ENCODE measurements at places on chromosomes 1 and 21. TPM values are rescaled to one million over a fixed set of nuclear protein-coding genes. Genes with fewer than 3 reads are reported as not detected.
A peak's percentile ranks its signal among the peaks of the same experiment; 100 is the strongest.

DNA sequence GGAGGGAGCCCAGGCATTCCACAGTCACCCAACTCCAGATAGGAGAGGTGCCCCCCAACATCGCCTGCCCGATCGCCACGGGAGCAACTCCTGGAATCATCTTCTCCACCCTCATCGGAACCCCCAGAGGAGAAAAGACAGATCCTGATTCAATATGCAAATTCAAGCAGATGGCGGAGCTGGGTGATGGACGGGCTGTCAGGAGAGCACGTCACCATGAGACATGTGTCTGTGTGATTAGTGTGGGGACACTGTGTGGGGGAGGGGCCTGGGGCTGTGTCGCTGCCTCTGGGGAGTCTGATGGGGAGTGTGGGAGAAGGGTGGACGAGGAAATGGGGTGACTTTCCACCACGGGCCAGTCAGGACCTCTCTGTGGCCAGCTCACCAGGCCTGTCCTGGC is 90.2 kb upstream of the CSF3R start:
- no peaks in the 10 kb centered on the region for H3K36me3 ChIP-seq
- no peak overlapping the region for H3K4me3 ChIP-seq
- DNase-seq, result peak; percentile 33

DNA sequence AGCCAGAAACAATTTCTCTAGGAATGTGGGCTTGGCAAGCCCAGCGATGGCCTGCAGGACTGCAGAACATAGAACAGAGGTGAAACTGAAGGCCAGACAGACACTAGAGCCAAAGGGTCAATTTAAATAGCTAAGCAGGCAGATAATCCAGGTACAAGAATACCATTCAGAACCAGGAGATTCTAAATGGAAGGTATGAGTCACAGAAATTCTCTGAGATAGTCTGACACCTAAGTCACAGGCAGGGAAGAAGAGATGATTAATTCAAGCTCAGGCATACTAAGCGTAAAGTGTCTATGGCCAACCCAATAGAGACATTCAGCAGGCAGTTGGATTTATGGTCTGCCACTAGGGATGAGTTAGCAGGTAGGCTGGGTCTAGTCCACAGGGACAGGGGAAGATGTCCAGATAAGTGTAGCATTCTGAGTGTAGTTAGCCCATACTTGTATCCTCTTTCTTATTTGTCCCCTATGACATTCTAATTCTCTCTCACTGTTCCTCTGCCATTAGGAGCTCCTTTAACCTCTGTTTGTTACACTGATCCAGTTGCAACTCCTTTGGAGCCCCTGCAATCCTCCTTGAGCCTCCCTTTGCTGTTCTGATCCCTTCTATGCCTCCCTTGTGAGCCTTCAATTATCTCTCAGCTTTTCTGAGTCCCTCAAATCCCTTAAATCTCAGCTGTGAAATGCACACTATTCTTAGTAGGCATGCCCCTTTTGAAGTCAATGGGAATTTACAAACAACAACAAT is 383.8 kb downstream of the LMO4 start:
- H3K36me3 ChIP-seq, result no peaks in the 10 kb centered on the region
- H3K27me3 ChIP-seq, result no peaks in the 10 kb centered on the region
- H3K27ac ChIP-seq, result no peak overlapping the region
- no peak overlapping the region for H3K4me3 ChIP-seq
- no peaks in the 10 kb centered on the region for H3K4me1 ChIP-seq

Gene LORICRIN
- not detected for total RNA-seq

DNA sequence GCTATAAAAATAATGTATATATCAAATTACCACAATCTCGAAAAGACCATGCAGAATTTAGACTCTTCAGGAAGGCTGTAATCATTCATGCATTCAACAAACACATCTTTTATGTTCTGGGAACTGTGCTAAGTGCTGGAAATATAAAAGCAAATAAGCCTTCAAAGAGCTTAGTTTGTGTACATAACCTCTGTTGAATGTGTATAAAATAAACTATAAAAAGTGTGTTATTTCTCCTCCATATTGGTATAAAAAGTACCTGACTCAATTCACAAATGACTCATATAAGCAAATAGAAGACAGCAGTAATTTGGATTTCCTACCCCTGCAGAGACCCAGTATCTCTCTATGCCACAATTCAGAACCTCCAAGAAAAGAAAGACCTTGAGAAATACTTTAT is 36.8 kb downstream of the RAB3GAP2 start:
- H3K36me3 ChIP-seq, result peaks cover 14% of the 10 kb centered on the region
- H3K4me1 ChIP-seq, result peaks cover 5% of the 10 kb centered on the region
- no peak for DNase-seq
- no peaks in the 10 kb centered on the region for H3K27me3 ChIP-seq

Gene ZNF436
- 11.6 TPM for total RNA-seq

GRCh38 chr1:36606641-36607262 is 124.0 kb upstream of the CSF3R start:
- no peak overlapping the region for H3K4me3 ChIP-seq
- H3K4me1 ChIP-seq, result no peaks in the 10 kb centered on the region
- H3K27me3 ChIP-seq, result peaks cover 24% of the 10 kb centered on the region

DNA sequence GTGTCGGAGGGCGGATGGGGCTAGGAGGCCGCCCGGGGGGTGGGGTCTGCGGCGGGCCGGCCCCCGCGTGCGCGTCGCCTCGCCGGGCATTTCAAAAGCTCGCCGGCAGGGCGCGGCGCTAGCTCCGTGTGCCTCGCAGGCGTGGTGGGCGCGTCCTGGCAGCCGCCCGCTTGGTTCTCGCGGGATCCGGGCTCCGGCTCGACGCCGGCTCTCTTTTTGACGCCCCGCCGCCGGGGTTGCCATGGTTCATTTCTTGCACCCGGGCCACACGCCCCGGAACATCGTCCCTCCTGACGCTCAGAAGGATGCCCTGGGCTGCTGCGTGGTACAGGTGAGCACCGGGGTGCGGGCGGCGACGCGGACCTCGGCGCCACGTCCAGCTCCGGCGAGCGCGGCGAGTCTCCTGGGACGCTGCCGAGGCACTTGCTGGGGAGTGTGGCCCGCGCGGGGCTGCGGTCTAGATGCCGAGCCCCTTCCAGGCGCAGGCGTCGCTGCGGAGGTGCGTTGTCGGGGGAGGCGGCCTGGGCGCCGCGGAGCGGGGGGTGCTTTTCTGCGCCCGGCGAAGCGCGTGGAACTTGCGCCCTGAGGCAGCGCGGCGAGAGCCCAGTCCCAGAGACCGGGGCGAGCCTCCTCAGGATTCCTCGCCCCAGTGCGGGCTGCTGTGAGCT is at the start of gene ZYG11A:
Gene ZYG11A, plus strand, starts transcription at position 118 of the 668 bp plus-strand sequence. Its CDS starts 124 bp downstream, at position 242.
- H3K4me1 ChIP-seq, result peaks cover 9% of the 10 kb centered on the region
- H3K27ac ChIP-seq, result no peak within 1 kb of the TSS
- DNase-seq, result peak; percentile 61
- H3K27me3 ChIP-seq, result peaks cover 51% of the 10 kb centered on the region
- no peaks in the 10 kb centered on the region for H3K36me3 ChIP-seq

DNA sequence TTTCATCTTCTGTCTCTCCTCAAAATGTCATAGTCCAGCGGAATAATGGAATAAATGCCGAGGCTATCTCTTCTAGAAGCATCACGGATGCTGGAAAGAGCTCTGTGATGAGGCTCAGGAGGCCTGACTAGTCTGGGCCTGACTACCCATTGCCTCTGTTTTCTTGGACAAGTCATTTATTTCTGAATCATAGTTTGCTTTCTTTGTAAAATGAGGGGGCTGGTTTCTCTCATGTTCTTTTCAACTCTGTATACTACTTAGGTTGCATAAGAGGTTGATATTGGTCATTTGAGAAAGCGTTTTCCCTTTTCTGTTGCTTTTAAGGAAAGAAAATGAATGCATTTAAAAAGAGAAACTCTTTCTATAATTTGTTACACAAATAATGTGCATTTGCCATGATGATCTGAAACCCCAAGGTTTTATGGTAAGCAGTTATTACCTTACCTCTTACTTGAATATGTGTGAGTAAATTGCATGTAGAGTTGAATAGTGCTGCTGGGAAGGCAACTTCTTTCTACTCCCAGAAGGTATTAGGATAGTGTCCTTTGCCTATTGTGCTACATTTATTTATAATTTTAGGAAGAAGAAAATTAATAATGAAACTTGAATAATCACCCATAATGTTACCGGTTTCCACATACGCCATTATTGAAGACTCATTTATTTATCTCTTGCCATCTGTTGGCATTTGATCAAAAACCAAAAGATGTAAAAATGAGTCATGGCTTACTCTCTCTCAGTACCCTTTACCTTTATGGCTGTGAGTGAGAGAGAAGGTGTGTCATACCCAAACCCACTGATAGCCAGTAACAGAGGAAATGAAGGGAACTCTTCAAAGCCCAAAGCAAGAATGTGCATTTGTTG is 179.1 kb downstream of the FASLG start:
- H3K4me3 ChIP-seq, result no peak overlapping the region
- H3K27me3 ChIP-seq, result no peaks in the 10 kb centered on the region
- H3K27ac ChIP-seq, result no peak overlapping the region
- no peaks in the 10 kb centered on the region for H3K4me1 ChIP-seq

DNA sequence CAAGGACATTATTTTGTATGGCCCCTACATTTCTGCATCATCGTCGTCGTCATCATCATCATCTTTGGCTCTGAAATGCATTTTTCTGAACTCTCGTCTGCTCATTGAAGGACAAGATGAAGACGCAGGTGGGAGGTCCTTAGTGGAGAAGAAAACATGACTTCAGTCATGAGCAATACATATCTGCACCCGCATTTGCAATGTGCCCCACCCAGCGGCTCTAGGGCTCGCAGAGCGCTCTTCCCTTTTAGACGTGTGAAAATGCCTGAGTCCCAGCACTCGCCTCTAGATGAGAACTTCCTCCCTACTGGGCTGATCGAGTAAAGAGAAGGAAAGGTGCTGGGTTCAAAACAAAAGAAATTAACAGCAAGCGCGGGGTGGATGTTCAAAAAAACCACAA is 10.1 kb downstream of the C1orf174 start:
- H3K4me3 ChIP-seq, result no peak overlapping the region
- H3K4me1 ChIP-seq, result peaks cover 6% of the 10 kb centered on the region
- H3K36me3 ChIP-seq, result peaks cover 71% of the 10 kb centered on the region

DNA sequence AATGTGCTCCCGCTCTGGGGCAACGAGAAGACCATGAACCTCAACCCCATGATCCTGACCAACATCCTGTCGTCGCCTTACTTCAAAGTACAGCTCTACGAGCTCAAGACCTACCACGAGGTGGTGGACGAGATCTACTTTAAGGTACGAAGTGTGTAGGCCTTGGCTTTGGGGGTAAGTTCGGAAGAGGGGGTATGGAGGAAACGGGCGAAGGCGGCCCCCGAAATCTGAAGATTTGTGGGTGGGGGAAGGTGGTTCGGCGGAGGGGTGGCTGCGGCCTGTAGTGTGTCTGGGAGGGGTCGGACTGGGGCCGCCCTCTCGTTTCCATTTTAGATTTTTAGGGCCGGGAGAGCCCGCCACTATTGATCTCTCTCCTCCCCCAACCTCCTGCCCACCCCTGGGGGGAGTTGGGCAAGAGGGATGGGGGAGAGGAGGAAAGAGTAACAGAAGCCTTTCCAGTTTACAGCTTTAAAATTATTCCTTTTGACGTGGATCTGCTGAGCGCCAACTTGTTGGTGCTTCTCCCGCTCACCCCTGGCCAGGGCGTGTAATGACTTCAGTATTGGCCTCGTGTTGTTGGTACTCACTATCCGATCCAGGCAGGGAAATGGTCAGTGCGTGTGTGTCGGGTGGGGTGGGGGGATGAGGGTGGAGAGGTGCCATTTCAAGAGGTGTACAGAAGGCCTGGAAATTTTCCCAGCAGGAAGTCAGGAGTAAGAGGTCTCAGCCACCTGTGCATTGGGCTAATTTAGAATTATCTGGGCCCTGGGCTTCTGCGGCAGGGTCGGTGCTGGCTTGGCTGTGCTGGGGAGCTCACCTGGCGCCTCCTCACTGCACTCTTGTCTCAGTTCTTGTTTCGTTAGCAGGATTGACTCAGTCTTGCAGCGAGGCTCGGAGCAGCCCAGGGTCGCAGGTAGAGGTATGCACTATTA is 880 bp downstream of the PRPF38B start:
- H3K27me3 ChIP-seq, result no peaks in the 10 kb centered on the region
- H3K4me1 ChIP-seq, result peaks cover 32% of the 10 kb centered on the region
- peak overlapping the region; percentile 97 for H3K27ac ChIP-seq
- DNase-seq, result peak; percentile 52

GRCh38 chr1:231879296-231879695 is 252.7 kb downstream of the DISC1 start:
- H3K27ac ChIP-seq, result no peak overlapping the region
- H3K4me3 ChIP-seq, result no peak overlapping the region
- H3K4me1 ChIP-seq, result no peaks in the 10 kb centered on the region
- DNase-seq, result no peak
- no peaks in the 10 kb centered on the region for H3K36me3 ChIP-seq

- H3K4me3 ChIP-seq, result no peak overlapping the region
- H3K4me1 ChIP-seq, result no peaks in the 10 kb centered on the region
- DNase-seq, result no peak
- H3K27ac ChIP-seq, result no peak overlapping the region
Observed at GRCh38 chr1:238861342-238862066, 524.9 kb upstream of the CHRM3 start.

DNA sequence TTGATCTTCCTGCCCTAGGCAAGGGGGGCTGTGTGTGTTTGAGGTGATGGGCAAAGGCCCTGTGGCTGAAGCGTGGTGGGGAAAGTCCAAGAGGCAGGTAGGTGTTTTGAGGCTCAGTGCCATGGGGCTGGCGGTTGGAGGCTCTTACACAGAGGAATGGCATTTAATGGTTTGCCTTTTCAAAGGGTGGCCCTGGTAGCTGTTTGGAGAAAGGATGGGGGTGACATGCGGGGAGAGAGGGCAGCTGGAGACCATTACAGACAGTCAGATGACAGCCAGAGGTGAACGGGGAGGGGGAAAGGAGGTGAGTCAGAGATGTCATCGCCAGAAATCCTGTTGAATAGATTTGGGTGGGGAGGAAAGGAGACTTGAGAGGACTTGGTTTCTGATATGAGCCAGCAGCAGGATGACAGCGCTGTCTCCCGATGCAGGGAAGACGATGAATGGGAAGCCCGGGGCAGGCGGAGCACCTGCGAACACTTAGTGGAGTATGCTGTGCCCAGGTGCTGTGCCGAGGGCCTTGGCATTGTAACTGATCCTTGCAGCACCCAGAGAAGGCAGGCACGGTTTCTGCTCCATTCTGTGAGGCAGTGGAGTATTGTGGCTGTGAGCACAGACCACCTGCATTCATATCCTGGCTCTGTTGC is 56.3 kb downstream of the MAN1C1 start:
- H3K4me3 ChIP-seq, result no peak overlapping the region
- no peak overlapping the region for H3K27ac ChIP-seq
- H3K4me1 ChIP-seq, result peaks cover 15% of the 10 kb centered on the region

DNA sequence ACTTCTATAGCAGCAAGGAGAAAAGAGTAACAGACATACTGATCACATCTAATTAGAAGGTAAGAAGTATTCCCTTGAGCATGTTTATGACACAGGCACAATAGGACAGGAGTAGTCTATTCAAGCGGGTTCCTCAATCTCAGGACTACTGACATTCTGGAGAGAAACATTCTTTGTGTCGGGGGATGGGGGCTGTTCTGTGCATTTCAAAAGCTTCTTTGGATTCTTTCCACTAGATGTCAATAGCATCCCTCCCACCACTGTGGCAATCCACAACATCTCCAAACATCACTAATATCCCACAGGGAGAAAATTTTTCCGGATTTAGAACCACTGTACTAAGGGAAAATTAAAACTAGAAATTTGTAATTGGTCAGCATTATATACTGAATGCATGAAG is 56.9 kb downstream of the ADAMTS5 start:
- H3K27me3 ChIP-seq, result no peaks in the 10 kb centered on the region
- no peak overlapping the region for H3K4me3 ChIP-seq
- no peak for DNase-seq

GRCh38 chr1:107357376-107357775 is 216.5 kb downstream of the NTNG1 start:
- H3K36me3 ChIP-seq, result no peaks in the 10 kb centered on the region
- H3K27me3 ChIP-seq, result no peaks in the 10 kb centered on the region
- no peaks in the 10 kb centered on the region for H3K4me1 ChIP-seq
- no peak overlapping the region for H3K27ac ChIP-seq

GRCh38 chr1:36481091-36481490 is 1.6 kb downstream of the CSF3R start:
- no peak for DNase-seq
- H3K4me1 ChIP-seq, result peaks cover 33% of the 10 kb centered on the region
- peak overlapping the region; percentile 56 for H3K4me3 ChIP-seq
- H3K27ac ChIP-seq, result no peak overlapping the region
- H3K36me3 ChIP-seq, result no peaks in the 10 kb centered on the region
